NCI-H146 (cell line): ENCODE measurements at places on chromosomes 3 and 15.
A peak's percentile ranks its signal among the peaks of the same experiment; 100 is the strongest.

- no peak for DNase-seq
These were observed 33.4 kb downstream of the LRRFIP2 start for GRCh38 chr3:37140899-37141541.

GRCh38 chr3:30625541-30626438 is 19.4 kb downstream of the TGFBR2 start:
- DNase-seq, result no peak

DNA sequence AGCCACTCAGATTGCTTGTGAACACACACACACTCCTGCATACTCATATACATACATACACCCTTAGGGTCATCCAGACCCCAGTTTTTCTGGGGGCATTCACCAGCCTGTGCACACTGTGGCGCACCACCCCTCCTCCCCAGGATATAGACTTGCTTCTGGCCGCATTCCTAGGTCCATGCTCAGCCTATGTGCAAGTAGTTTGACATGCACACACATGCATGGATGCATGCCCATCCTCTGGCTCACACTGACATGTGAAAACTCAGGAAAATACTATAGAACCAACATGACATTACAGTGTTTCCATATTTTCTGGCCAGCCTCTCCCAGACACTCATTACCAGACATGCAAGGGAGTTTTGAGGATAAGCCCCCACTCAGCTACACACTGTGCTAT is 79.3 kb upstream of the POLG start:
- DNase-seq, result no peak

- peak; percentile 68 for DNase-seq
These were observed 975 bp upstream of the FOXP1 start for GRCh38 chr3:71584394-71585011.

DNA sequence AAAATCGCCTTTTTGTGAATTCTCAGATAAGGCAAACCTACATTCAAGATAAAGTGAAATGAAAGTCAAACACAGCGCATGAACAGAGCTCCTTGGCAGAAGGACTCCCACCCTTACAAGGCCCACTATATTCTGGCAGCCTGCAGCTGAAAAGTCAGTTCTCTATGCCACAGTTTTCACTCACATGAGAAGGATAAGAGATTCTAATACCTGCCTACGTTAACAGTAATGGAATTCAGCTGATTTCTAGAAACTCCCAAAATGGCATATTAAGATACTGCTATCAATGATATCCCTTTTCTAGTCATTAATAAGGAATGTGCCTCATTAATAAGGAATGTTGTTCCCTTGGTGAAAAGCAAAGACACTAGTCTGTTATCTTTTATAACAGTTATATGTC is 27.0 kb downstream of the SLC30A4 start:
- no peak for DNase-seq

DNA sequence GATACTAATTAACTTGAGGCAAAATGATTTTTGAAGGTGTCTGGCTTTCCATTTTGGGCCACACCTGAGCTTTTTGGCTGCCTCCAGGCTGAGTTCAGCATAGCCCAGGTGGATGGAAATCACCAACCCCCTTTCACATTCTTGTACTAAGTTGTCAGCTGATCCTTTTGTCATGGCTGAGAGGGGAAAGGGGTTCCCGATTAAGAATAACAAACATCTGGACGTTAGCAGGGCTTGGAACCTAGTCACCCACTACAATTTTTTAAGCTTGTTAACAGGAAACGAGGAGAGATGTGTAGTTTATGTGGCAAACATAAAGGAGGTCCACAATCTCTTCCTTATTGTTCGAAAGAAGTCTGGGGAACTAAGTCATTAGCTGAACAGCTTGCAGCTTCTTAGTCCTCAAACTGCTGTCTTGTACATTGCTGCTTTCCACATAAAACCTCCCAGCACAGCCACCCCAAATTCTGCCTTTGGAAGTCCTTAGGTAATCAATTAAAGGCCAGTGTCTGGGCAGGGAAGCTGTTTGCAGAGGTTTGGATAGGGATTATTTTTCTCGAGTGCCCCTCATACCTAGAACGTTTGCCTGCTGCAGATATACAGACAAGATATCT is 5.0 kb downstream of the NR2F2 start:
- no peak for DNase-seq

- DNase-seq, result no peak
These were observed 46.4 kb downstream of the TIPARP start for GRCh38 chr3:156720826-156721225.

DNA sequence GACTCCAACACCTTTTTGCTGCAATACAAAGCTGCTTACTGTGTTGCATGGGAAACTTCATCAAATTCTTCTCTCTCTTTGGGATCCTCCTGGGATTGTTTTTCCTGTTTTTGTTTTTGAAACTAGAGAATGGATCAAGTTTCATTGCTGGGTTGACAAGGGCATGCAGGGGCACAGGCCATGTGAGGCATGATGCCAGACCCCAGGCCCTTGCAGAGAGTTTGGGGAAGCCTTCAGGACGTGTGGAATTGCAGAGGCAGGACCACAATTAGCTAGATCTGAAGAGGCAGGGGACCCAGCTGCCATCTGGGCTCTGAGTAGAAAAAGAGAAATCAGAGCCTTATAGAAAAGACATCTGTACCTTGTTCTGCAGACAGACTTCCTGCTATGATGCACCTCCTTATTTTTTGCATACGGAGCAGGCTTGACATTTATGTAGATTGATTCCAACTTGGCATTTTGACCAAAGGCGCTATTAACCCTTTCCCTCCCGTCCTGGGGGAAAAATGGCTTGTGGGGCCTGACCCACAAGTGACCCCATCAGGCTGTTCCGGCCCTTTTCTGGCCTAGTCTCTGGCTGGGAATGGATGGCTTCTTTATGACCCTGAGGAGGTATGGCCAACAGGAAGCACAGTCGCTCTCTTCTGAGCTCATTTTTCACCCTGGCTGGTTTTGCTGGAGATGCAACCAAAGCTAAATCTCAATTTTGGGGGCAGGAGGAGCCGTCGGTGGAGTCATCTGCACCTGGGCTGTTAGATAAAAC is 44.3 kb upstream of the CHRNB4 start:
- no peak for DNase-seq

- peak; percentile 83 for DNase-seq
These were observed 88.8 kb upstream of the HES1 start for GRCh38 chr3:194046995-194047645.

DNA sequence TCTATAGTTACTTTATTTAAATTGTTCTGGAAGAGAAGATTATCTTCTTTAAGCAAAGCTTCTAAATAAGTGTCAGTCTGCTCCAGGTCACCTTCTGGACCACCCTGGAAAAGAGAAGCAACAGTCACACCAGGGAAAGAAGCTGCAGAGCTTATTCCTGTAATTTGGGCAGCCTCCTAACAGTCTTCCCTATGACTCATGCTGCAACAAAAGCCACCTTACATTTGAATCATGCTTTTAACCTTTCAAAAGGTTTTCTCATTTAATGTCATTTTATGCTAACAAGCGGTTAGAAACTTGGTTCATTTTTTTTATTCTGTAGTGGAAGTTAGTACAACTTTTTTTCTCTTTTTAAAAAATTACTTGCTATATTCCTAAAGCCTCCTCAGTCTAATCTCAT is 5.3 kb upstream of the GUCA1C start:
- DNase-seq, result no peak

DNA sequence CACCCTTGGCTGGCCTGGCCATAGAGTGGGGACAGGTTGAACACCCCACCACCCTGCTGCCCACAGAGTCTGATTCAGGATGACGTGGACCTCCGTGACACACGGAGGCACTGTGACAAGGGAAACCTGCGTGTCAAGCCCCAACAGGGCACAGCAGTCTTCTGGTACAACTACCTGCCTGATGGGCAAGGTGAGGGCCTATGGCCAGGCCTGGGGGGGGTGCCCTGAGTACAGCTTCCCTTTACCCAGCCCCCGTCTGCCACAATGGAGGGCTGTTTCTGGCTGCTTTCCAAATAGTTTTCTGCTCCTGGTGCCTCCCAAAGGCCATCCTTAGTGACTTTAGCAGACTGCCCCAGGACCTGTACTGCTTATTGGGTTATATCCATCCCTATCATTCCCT is 1.2 kb upstream of the WDR6 start:
- DNase-seq, result no peak

DNA sequence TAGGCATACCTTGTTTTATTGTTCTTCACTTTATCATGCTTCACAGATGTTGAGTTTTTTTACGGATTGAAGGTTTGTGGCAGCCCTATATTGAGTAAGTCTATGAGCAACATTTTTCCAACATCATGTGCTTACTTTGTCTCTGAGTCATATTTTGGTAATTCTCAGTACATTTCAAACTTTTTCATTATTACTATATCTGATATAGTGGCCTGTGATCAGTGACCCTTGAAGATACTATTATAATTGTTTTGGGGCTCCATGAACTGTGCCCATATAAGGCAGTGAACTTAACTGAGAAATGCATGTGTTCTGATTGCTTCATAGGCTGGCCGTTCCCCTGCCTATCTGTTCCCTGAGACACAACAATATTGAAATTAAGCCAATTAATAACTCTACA is 42.8 kb upstream of the NSMCE3 start:
- DNase-seq, result no peak

DNA sequence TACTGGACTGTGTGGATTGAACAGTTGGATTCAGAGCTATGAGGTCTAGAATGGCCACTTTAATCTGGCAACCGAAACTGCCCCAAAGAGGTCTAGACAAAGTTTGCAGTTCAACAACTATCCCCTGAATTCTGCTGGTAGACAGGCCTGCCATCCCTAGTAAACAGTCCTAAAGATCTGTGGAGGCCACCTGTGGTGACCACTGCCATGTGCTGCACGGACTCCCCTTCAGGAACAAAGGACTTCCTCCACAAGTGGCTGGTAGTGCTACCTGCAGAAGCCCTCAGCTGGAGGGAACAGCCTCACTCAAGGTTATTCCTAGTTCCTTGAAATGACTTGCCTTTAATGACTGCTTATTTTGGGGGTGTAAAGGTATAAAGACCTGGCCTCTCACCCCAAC is 6.1 kb downstream of the TNFAIP8L3 start:
- peak; percentile 62 for DNase-seq
